ENCODE measurements at places on chromosomes 6 and 20.

DNA sequence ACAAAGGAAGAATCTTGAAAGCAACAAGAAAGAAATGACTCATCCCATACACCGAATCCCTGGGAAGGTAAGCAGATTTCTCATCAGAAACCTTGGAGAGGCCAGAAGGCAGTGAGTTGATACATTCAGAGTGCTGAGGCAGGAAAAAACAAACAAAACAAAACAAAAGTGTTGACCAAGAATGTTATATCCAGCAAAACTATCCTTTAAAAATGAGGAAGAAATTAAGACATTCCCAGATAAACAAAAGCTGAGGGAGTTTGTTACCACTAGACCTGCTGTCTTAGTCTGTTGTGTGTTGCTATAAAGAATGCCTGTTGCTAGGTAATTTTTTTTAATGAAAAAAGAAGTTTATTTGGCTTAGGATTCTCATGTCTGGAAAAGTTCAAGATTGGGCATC lies 33.7 kb upstream of the PPP1R3G start:
- no peak for DNase-seq

GRCh38 chr6:106628658-106629102 lies 618 bp downstream of the RTN4IP1 start:
- DNase-seq, result no peak

- no peak for DNase-seq
These were observed 34.1 kb downstream of the ERGIC3 start for GRCh38 chr20:35575958-35576357.

GRCh38 chr6:35776364-35777215 lies at the start of gene CLPSL2:
TSS of gene CLPSL2 (plus strand) at chr6:35776598. CDS start at chr6:35776619, 21 bp downstream.
- no peak for DNase-seq

- no peak for DNase-seq
These were observed 1.6 kb downstream of the TRDN start for GRCh38 chr6:123635144-123635543.

- no peak for DNase-seq
These were observed 22.2 kb downstream of the PCMTD2 start for GRCh38 chr20:64277571-64278316.
